ENCODE measurements at places on chromosomes 1 and 21.

DNA sequence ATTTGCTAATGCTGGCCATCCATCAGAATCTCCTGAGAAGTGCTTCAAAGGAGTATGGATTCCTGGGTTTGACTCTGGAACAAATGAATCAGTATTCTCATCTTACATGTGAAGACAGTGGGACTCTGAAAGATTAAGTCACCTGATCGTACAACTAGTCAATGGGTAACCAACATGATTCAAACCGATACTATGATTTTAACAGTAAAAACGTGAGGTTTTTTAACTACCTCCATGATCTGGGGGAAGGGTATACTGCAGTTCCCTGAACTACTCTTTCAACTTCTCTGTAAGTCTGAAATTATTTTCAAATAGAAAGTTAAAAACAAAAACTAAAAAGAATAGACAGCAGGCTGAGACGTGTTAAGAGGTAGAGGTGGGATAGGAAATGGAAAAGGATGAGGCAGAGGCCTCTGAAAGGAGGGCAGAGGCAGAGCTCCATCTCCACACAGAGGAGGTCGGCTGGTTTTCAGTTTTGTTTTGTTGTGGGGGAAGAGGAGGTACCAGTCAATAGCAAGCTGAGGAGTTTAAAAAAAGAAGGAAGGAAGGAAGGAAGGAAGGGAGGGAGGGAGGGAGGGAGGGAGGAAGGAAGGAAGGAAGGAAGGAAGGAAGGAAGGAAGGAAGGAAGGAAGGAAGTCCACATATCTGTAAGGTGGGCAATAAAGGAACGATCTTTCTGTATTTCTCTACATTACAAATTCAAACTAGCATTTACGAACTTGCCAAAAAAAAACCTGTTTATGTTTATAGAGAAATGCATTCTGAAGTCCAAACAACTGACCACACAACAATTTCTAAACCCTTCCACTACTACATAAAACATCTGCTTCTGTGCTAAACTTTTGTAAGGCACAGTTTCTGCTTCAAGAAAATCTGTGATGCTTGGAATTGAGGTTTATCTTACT lies 213.1 kb downstream of the RERE start:
- no peak for DNase-seq

- DNase-seq = no peak
These were observed 135.7 kb upstream of the KRTAP19-8 start for GRCh38 chr21:31173881-31174555.

DNA sequence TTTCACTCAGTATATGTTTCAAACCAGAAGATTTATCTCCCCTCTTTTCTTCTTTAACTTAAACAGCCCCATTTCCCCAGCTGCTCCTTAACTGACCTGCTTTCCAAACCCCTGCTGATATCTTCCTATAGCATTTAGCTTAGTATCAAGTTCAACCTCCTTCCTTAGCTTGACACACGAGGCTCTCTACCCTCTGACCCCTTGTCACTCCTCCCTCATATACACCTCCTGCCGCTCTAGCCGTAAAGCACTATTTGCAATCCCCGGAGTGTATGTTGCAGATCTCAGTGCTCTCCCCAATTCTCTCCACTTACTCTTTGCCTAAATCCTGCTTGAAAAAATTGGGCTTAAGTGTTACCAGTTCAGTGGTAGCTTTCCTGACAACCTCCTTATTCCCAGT lies 13.7 kb upstream of the AKR1A1 start:
- no peak for DNase-seq

- no peak for DNase-seq
These were observed 43.3 kb downstream of the SIPA1L2 start for GRCh38 chr1:232586679-232587078.

GRCh38 chr1:46043458-46044017 lies 88.9 kb downstream of the PIK3R3 start:
- DNase-seq = no peak

- no peak for DNase-seq
These were observed 56.8 kb downstream of the C1orf21 start for GRCh38 chr1:184443624-184444023.

DNA sequence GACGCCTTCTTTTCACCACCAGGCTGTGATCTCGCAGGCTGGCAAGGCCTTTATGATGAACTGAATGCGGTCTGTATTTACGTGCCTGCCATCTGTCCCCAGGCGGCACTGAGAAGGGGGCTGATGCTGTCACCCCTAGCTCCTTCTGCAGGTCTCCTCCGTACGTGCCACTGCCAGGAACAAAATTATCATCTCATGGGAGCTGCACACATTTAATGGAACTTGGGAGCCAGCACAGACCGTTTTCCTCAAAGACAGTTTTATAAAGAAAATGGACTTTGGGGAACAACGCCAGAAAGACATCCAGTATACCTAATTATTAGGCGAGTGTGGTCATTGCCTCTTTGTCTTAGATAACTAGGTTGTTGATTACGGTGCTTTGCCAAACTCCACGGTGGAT lies 434.5 kb downstream of the KIF26B start:
- DNase-seq = no peak

DNA sequence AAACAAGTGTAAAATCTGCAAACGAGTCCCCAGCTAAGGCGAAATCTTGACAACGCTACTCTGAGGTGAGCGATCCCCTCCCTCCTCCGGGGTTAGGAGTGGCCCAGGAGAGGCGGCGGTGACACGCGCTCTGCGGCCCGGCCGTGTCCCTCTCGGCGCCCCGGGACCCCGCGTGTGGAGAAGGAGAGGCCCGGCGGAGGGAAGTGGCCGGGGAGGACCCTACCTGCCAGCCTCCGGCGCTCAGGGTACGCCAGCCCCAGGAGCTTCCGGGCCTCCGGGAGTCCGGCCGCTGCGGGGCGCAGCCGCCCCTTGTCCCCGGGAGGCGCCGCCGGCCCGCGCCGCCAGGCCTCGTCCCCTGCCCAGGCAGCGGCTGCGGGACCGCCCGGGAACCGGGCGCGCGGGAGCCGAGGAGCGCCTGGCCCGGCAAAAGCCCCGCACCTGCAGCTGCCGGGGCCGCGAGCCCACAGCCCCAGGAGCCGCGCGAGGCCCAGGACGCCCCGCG lies 543 bp downstream of the ABCB10 start:
- peak; percentile 66 for DNase-seq

DNA sequence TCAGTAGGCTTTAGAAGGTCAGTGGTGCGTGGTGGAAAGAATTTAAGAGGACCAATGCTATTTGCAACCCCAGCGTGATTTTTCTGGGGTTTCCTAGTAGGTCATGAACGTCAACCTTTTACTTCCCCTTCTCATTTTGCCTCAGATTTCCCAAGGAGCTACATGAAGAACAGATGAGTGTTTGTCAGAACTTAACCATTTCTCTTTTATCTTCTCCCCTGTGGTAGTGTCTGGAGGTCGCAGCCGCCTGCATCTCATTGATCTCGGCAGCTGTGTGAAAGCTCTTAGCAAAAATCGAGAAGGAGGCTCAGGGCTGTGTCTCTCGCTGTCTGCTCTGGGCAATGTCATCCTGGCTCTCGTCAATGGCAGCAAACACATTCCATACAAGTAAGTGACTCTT lies 491.1 kb downstream of the KIF26B start:
- DNase-seq = no peak

DNA sequence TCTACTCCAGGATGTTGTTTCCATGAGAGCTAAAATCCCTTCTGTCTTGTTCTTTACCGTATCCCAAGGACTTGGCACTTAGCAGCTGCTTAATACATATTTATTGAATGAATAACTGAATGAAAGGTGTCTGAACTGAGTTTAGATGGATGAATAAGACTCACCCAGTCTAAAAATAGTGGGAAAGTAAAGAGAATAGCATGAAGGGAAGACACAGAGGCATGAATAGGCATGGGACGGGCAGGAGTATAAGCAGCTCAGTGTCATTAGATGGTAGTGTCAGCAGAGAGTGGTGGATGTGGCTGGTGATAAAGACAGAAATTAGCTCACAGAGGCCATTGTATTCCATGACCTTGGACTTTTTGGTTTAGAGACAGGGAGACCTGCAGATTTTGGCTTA lies 9.2 kb downstream of the IL12RB2 start:
- no peak for DNase-seq

DNA sequence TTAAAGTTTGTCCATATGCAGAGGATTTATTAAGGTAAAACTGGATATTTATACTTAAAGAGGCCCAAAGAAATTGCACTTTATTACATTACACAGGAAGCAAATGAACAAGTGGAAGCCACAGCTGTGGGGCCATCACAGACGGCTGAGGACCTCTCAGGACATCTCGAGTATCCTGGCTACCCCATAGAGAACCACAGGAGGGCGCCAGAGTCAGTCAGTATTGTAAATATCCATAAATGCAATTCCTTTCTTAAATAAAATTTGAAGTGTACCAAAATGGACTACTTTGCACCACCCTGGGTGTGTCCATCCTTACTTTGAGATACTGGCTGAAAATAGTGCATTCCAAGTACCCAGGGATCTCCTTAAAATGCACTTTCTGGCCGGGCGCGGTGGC lies 257.2 kb downstream of the MRPL39 start:
- peak; percentile 2 for DNase-seq

DNA sequence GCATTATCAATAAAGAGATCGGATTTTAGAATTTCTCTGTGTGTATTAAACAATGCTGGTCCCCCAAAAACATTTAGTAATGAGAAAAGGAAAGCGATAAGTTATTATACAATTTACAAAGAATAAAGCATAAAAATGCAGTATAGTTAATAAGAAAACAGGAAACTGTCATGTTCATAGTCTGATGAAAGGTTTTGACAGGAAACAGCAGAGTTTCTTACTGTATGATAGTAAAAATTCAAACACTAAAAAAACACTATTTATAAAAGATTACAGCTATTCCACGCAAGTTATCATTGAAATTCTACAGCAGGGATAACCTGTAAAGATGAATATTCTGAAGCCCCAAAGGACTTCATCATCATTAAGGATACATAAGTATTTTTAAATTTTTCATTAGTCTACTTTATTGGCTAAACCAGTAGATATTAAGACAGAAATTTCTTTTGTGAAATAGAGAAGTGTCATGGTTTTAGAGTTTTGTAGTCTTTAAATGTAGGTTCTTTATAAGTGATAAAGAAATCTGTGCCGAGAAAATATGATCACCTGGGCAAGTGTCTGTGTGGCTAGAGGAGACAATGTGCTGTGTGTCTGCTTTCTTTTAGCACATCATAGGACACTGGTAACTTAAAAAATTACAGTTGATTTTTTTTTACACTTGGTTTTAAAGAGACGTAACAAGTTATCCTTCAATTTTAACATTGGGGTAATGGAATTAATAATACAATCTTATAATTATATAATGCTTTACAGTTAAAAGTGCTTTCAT lies 49.7 kb upstream of the GFI1 start:
- no peak for DNase-seq

GRCh38 chr1:56838759-56839158 lies 15.8 kb upstream of the C8A start:
- DNase-seq = no peak

GRCh38 chr1:214853340-214853739 lies 229.2 kb upstream of the KCNK2 start:
- no peak for DNase-seq

DNA sequence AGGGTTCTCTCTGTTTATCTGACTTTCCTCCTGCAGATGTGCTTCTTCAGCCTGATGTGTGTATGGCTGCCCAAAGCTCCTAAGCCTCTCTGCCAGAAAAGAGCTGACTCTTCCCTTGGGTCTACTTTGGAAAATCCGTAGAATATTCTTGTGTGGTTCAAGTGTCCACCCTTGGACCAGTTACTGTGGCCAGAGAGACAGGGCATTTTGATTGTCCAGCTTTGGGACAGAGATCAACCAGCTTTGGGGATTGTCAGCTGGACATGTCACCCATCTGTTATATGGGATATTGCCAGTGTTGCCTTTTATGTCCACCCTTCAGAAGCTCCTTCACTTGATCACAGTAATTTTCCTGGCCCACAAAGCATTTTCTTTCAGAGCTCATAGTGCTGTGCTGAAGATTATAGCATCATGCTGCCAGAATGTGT lies 126.2 kb upstream of the L1TD1 start:
- DNase-seq = no peak

DNA sequence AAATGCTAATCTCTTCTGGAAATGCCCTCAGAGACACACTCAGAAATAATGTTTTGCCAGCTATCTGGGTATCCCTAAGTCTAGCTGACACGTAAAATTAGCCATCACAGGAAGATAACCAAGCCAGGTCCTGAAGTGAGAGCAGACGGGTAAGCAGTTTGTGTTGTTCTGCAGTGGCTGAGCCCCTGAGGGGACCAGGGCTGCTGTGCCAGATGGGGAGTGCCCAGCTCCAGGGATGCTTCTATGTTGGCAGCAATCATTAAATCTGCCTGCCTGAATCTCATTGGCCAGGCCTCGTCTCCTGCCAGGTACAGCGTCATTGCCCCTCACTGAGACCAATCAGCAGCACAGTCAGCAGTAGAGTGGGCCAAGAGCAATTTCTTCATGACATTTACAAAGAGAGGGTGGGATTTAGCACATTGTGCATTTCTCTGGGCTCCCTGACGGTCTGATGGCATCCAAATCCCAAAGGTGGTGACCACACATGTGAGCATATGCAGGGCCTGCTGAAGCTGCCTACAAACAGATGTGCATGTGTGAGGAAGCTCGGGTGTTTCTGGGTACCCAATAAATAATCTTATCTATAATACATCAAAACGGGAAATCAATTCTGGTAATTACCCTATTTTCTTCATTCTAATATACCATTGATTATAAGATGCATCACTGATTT lies 58.7 kb upstream of the LRRN2 start:
- DNase-seq = no peak
